Nucleus accumbens (tissue), 56 donors: ENCODE measurements at places on chromosomes 5 and 9.

GRCh38 chr5:56552612-56553268, 262.6 kb upstream of the MAP3K1 start:
- no peak for DNase-seq

GRCh38 chr9:122446819-122447484, 30.8 kb downstream of the OR1J1 start:
- no peak for DNase-seq

- no peak for DNase-seq
These were observed 13.3 kb upstream of the WHRN start for GRCh38 chr9:114518599-114519022.

DNA sequence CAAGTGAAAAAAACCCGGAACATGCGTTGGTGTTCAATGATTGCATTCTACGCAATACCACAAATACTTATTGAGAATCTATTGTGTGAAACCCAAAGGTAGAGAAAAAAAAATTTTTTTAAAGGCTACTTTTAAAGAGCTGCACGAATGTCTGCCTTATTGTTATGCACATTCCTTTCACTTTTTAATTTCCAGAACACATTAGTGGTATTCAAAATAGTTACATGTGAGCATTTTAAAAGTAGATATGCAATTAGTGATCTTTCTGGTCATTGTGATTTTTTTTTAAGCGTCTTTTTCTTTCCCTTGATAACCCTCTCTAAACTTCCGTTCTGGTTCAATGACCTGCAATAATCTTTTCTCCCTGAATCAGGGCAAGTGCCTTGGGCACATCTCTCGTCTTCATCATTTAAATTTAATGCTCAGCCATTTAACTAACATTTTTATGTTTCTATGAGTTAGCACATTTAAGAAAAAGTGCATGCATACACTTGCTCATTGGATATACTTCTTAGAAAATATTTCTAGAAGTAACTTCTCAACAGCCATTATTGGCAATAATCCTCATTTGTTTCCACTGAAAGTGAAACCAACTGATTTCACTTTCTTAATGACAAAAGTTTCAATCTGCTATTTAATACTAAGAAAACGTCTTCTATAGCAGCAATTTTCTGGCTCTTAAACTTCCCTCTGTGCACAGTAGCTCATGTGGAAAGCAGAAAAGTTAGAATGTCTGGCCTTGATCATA, 80.3 kb downstream of the CDH6 start:
- no peak for DNase-seq

DNA sequence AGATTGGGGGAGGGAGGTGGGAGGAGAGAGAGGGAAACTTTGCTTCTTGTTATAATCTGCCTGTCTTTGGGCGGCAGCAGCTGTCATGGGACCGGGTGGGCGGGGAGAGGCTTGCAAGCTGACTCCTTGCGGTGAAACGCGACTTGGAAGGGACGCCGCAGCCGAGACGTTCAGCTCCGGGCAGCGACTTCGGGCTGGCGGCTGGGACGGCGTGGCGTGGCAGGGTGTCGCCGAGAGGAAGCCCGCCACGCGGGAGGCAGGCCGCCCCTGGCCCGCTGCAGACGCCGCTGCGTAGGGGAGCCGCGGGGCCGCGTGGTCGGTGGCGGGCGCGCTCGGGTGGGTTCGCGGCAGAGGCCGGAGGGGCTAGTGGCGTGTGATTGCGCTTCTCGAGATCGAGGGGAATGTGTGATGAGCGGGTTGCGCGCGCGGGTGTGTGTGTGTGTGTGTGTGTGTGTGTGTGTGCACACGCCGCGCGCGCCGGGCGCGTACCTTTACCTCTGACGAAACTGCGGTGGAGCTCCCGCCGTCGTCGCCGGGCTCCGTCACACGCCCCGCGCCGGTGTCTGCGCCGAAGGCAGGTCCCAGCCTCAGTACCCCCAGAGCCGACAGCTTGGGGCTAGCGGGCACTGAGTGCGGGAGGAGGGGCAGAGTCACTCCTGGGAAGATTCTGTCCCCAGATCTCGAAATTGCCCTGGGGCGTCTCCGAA, 1.7 kb downstream of the PPARGC1B start:
- DNase-seq: peak; percentile 53

DNA sequence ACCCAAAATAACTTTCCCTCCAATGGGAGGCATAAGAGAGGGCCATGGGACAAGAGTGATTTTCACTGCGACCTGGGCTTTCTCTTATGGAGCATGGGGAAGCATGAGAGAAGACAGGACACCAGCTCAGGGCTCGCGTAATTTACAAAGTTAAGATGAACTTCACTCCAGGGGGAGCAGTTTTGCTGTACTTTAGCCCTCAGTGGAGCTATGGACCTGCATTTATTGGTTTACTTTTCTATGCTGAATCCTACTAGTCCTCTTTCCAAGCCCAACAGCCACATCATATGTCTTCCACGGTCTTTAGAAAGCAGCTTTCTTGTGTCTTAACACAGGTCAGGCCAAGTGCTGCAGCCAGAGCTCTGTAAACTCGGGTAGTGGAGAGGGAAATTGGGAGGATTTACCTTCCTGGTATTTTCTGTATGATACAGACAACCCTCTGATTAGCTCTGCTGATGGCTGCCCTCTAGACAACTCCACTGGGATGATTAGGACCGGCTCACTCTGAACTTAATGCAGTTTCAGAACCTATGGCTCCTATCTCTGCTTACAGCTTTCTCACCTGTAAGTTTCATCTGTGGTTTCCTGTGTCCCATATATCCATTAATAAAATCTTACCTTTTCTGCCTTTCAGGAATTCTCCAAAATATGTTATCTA, 581.0 kb upstream of the RORB start:
- no peak for DNase-seq

DNA sequence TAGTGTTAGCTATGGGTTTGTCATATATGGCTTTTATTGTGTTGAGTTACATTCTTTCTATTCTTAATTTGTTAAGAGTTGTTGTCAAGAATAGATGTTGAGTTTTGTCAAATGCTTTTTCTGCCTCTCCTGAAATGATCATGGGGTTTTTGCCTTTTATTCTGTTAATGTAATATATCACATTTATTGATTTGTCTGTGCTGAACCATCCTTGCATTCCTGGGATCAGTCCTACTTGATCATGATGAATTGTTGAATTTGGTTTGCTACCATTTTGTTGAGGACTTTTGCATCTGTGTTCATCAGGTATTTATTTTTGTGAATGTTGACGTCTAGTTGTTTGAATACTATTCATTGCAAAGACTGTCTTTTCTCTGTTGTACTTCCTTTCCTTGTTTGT, 23.9 kb downstream of the RIC1 start:
- no peak for DNase-seq

- DNase-seq: no peak
These were observed 24.8 kb downstream of the GKAP1 start for GRCh38 chr9:83792746-83793145.

DNA sequence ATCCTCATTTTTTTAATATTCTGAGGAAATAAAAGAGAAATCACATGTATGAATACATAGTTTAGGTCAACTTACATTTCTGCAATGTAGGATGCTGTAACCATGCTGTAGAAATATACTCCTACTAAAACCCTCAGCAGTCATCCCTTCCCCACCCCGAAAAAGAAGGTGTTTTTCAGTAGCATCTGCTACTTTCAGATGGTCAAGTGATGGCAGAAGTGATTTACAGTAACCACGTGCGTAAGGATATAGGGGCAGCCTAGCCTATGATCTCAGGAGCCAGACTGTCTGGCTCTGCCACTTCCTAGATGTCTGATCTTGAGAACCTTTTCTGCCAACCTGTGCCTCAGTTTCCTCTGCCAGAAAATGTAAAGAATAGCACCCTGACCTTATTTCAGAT, 26.0 kb upstream of the SYK start:
- no peak for DNase-seq

DNA sequence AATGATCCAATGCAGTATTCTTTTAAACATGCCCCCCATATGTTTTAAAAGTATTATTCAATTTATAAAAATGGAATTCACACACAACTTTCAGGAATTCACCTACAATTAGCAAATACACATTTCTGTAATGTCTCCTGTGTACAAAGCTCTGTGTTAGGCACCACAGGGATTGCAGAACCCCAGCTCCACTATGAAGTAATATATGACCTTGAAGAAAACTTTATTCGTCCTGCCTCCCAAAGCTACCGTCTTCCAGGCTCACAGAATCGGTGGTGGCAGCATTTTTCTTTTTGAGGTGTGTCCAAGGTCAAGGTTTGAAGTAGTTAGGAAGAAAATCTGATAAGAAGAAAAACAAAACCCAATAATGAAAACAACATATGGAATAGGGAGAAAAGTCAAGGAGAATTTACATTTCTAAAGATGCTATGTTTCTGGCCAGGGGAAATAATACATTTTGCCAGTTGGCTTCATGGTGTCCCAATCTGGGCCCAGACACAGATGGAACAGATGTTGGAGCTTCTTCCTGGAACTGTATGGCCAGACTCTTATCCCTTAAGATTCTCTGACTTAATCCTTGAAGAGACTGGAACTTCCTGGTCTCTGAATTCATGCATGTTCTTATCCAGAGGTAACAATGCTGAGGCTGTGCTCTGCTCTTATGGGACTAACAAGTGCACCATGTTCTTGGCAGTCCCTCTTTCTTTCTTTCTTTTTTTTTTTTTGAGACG, 22.0 kb upstream of the LVRN start:
- DNase-seq: no peak

DNA sequence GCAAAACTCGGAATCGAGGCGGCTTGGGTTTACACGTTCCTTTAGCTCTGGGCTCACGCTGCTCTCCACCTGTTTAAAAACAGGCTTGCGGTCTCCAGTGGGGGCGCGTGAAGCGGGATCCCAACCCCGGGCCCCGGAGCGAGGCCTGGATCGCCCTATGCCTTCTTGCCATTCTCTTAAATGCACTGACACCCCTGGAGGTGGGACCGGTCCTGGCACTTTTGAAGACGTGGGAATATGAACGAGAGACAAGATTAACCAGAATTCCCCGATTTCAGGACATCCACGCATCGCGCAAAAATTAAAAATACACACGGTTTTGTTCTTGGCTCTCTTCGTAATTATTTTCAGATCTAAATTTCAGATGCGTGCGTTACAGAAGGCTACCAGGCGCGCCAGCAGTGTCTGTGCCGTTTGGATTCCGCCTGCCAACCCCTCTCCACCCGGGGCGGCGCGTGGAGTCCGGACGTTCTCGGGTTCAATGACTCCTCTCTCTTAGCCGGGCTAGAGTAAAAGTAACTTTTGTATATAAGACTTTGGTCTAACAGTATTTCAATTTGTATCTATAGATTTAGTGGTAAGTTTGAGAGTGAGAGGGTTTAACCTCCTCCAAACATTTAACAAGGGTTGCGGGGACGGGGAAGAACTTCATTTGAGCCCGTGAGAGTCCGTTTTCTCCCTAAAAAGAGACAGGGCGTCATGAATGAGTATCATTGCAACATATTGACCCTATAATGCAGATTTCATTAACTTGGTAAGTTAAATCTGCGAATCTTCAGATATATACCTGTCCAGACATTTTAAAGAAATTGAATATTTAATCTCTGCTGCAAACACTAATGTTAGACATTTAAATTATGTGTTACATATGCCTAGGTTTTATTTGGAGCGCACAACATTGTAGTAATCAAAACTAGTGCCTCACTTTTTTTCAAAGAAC, 3.8 kb downstream of the FOXD1 start:
- no peak for DNase-seq

DNA sequence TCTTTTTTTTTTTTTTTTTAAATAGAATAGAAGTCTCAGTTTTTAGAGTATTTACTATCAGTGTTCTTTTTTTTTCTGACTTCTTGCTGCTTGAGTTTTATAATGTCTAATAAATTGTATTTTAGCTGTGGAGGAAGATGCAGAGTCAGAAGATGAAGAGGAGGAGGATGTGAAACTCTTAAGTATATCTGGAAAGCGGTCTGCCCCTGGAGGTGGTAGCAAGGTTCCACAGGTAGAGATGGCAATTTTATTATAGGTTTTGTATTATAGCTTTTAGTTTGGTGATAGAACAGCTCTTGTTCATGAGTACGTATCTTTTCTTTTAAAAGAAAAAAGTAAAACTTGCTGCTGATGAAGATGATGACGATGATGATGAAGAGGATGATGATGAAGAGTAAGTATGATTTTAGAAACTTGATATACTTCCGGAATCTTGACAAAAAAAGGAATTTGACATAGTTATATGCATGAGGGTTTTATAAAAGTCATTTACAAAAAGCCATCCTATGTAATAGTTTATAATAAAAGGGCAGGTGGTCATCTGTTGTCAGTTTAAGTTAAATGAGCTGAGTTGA, 5.0 kb downstream of the NPM1 start:
- no peak for DNase-seq

DNA sequence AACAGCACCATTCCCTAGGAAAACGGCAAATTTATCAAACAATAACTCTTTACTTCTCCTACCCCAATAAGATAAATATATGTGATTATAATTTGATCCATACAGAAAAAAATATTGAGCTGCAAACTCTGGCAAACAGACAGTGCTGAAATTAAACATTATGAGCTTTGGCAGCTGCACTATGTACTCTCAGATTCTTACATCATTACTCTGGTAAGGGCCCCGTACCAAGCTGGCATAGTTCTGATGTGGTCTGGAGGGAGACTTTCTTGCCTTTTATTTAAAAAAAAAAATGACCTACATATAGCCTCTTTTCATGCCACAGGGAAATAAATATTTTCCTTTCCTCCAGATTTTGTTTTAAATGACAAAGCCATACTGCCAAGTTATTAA, 95.0 kb downstream of the NR6A1 start:
- DNase-seq: no peak

- no peak for DNase-seq
These were observed 367.4 kb downstream of the KIAA0825 start for GRCh38 chr5:94250985-94251384.

DNA sequence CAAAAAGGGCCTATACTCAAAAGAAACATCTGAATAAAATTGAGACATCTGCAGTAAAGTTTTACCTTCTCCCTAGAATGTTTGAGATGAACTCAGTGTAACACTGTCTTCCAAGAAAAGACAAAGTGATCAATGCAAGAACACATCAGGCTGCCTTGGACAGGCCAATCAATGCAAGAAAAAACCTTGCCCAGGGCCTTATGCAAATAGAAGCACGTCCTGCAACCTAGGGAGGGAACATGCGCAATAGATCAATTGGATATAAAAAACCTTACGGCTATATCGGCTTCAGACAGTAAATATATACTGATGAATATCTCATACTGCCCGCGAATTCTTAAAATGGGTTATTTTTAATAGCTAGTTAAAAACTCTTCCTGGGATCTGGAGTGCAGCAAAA, 66.4 kb upstream of the POU5F2 start:
- no peak for DNase-seq

GRCh38 chr5:8894031-8894430, 651.8 kb downstream of the SEMA5A start:
- DNase-seq: no peak

GRCh38 chr5:107301999-107302398, 368.7 kb downstream of the EFNA5 start:
- no peak for DNase-seq
